8988T (cell line): ENCODE measurements at places on chromosomes 2 and 18.

DNA sequence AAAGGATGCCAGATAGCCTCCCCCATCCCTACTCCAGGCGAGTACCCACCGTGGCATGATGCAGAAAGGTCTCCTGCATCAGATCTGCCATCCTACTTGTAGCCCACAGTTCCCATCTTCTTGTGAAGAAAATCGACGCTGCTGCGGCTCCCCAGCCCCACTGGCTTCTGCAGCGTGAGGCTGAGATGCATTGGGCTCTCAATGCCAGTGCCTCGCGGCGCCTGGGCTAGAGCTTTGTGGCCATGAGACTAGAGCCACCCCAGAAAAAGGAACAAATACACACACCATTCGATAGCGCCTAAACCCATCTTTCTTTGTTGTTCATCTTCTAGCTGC, 2.8 kb downstream of the NOL4 start:
- no peak for DNase-seq

DNA sequence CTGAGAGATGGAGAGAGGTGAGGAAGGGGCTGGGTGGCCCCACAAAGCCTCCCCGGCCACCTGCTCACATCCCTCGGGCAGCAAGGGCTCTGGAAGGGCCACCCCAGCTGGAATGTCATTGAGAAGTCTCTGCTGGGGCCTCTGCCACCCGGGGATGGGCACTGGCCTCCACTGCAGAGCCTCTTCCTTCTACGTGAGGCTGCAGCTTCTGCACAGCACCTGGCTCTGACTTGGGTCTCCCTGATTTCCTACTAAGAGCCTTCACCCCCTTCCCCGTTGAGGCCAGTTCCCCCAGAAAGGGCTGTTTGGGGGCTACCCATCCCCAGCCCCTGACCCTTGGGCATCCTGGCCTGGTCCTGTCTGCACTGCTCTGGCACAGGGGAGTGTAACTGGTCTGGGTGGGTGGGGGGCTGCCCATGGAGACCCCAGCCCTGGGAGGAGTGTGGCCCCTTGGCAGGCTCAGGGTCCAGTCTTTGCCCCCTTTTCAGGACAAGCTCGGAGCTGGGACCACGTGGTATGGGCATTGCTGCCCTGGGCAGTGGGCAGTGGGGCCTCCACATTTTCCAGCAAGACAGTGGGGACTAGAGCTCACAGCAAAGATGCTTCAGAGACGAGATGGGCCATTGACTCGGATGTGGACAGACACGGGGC, 5.6 kb downstream of the PDCD1 start:
- peak; percentile 23 for DNase-seq

DNA sequence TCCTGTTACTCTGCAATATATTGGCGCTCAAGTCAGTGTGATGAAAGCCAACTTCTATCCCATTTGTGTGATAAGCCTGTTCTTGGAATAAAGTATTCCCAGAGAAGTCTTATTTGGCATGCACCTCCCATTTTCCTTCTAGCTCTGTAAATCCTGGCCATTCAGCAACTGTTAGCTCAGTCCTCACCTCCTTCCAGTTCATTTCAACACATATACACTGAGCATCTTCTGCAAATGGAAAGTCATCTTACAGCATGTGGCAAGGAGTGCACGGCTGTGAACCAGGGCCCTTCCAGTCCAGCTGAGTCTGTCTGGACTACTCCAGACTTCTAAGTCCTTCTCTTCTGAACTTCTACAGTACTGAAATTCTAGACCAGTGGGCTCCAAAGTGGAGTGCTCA, 53.1 kb downstream of the SPATS2L start:
- DNase-seq: no peak

- no peak for DNase-seq
These were observed 458 bp downstream of the HYCC2 start for GRCh38 chr2:201070948-201071478.

- DNase-seq: no peak
These were observed 16.3 kb downstream of the CAPN14 start for GRCh38 chr2:31200972-31201371.

- DNase-seq: no peak
These were observed 386.4 kb upstream of the CYRIA start for GRCh38 chr2:17052001-17052400.

DNA sequence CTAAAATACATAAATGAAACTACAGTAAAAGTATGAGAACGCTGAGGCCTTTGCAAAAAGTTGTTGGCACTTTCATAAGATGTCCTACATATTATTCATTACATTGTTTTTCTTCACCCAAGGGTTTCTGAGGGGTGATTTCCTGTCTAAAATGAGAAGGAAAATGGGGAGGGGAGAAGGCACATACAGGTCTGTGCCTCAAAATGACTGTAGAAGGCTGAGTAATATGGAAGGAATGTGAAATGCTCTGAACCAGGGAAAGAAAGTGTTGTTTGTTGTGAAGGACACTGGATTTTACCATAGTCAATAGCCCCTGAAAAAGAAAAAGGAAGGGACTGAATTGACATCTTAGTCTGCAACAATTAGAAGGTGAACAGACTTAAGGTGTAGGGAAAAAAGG, 99.5 kb upstream of the RNF152 start:
- no peak for DNase-seq

DNA sequence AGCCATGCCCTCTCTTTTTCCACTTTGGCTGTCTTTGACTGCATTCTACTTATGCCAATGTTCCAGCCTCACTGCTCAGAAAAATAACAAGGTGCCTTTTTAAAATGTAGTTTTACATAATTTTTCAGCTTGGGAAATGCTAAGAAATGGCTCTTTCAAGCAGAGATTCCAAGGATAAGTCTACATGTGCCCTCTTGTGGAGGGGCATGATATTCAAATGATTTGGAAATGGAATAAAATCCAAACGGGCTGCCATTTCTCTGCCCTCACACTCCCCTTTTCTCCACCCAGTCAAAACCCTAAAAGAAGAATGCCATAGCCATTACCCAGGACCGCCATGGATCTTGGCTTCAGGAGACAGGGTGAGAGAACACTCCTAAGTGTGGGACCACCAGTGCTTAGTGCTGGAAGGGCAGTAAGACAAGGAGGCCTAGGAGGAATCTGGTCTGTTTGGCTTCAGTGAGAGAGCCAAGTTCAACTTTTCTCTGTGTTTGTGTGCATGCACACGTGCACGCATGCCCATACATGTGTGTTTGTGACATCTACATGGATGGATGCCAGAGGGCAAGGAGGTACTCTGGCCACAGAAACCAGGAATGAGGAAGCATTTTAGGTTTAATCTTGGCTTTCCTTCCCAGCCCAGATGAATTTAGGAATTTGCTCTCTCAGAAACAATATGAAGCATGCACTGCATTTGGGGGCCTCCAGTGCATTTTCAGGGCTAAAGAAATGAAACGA, 174.0 kb upstream of the SLC14A2 start:
- no peak for DNase-seq

GRCh38 chr2:232162187-232162586, 200.7 kb downstream of the DIS3L2 start:
- DNase-seq: no peak

GRCh38 chr2:145329971-145330370, 810.1 kb upstream of the ZEB2 start:
- no peak for DNase-seq

- no peak for DNase-seq
These were observed 4.1 kb upstream of the WDR7 start for GRCh38 chr18:56647071-56647470.

DNA sequence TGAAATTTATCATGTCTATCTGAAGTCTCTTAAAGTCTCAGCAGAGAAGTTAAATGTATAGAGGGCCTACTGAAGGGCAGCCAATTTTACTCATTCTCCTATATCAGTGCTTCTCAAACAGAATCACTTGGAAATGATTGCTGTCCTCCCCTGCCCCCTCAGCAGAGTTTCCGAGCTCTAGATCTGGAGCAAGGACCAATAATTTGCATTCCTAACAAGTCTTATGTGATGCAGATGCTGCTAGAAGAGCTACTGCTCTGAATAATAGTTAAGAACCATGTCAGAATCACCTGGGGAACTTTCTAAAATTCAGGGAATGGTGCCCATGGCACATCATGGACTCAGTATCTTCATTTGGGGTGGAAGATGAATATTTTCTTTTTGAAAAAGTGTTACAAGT, 105.6 kb upstream of the EPHA4 start:
- no peak for DNase-seq

- DNase-seq: no peak
These were observed 46.5 kb upstream of the SPAG16 start for GRCh38 chr2:213237787-213238186.

GRCh38 chr2:62974999-62975398, 75.6 kb upstream of the OTX1 start:
- DNase-seq: no peak

GRCh38 chr2:127302168-127302567, 8.2 kb upstream of the ERCC3 start:
- no peak for DNase-seq

GRCh38 chr18:11368020-11368419, 218.7 kb upstream of the PIEZO2 start:
- DNase-seq: no peak

- no peak for DNase-seq
These were observed 66.5 kb downstream of the CLHC1 start for GRCh38 chr2:55165626-55166025.

DNA sequence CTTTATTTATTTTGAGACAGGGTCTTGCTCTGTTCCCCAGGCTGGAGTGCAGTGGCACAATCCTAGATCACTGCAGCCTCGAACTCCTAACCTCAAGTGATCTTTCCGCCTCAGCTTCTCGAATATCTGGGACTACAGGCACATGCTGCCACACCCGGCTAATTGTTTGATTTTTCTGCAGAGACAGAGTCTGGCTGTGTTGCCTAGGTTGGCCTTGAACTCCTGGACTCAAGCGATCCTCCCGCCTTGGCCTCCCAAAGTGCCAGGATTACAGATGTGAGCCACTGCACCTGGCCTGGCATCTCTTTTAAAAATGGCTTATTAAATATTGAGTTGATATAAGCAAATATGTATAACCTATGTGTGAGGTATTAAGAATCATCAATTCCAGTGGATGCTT, 209.5 kb downstream of the FAM210A start:
- no peak for DNase-seq

GRCh38 chr2:74092275-74092674, 55.4 kb downstream of the BOLA3 start:
- DNase-seq: no peak

DNA sequence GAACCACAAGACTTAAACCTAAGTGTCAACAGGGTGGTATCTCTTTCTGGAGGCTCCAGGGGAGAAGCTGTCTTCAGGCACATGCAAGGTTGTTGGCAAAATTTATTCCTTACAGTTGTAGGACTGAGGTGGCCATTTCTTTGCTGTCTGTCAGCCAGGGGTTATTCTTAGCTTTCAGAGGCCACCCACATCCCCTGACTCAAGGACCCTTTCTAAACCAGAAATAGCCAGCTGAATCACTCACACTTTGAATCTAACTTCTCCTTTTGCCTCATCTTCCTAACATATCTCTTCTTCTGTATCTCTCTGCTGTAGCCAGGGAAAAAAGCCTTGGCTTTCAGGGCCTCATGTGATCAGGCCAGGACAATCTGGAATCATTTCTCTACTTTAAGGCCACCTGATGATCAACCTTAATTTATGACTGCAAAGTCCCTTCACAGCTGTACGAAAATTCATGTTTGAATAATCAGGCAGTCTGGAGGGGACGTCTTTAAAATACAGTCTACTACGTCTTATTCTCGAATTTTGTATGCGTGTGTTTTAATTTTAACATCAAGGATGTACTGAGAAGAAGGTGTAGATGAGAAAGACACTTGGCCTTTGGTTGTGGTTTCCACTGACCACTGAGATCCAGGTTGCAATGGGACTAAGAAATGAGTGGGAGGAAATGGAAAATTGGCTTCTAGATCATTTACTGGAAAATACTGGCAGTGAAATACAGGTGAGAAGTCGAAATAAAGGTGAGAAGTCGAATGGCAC, 90.4 kb downstream of the DOCK10 start:
- no peak for DNase-seq

GRCh38 chr2:46328291-46328690, 31.1 kb downstream of the EPAS1 start:
- DNase-seq: no peak

- DNase-seq: no peak
These were observed 7.9 kb downstream of the SF3B1 start for GRCh38 chr2:197426723-197427603.

- no peak for DNase-seq
These were observed 2.5 kb downstream of the FMNL2 start for GRCh38 chr2:152337511-152337903.

- no peak for DNase-seq
These were observed 21.2 kb downstream of the ZSCAN30 start for GRCh38 chr18:35268821-35269220.

GRCh38 chr2:28538652-28539051, 42.8 kb downstream of the PLB1 start:
- no peak for DNase-seq

DNA sequence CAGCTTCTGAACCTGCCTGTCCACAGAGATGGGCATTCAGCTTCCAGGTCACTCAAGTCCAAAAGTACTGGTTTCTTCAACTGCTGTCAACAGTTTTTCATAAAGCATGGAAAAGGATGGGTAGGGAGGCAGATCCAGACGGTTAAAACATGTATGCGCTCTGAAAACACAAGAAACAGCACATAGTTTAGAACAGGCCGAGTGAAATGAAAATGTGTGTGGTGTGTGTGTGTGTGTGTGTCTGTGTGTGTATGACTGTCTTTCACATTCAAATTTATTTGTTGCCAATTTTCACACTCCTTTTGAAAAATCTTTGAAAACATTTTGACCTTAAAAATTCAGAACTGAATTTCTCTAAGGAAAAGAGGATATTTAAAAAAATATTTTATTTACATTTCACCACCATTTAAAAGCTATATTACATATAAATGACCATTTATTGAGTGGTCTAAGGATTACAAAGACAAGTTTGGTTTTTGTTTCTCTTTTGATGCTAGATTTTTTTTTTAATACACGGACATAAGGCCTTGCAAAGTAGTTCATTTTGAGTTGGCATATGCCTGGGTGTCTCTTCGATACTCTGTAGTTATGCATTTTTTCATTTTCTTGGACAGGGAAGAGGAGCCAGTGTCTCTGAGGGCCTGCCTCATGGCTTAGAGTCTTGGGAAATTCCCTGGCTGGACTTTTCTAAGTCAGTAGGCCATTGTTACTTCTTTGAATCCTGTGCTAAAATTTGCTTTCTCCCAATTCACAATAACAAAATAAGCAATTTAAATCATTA, 30.0 kb upstream of the STK17B start:
- no peak for DNase-seq

DNA sequence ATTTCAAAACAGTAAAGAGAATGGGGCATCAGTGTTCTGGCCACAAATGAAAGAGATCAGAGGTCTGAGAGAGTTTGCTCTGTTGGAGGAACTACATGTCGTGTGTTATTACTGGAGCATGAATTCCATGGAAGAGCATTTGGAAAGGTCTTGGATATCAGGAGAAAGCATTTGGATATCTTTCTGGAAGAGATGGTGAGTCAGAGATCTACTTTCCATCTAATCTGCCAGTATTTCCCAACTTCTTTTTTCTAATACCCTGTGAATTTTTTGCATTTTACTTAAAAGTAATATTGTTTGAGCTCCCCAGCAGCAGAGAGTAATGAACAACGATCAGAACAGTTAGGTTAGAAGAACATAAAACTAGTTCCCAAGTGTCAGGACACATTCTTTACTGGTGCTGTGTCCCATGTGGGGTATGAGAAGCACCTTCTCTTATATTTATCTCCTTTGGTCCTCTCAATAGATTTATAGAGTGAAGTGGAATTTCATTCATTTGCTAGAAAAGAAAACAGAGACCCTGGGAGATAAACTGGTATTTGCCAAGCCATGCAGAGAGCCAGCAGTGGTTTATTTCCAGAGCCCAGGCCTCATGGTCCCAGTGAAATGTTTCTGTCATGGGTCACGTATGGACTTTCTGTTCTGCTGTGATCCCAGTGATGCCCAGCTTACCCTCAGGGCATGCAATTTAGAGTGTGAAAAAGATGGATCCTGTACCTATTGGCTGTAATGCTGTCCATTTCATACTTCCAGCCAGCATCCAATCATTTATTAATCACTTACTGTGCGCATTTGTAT, 130.8 kb upstream of the NT5C1B start:
- DNase-seq: no peak
